Karpas-422 (cell line): ENCODE measurements at places on chromosomes 3 and 15.

DNA sequence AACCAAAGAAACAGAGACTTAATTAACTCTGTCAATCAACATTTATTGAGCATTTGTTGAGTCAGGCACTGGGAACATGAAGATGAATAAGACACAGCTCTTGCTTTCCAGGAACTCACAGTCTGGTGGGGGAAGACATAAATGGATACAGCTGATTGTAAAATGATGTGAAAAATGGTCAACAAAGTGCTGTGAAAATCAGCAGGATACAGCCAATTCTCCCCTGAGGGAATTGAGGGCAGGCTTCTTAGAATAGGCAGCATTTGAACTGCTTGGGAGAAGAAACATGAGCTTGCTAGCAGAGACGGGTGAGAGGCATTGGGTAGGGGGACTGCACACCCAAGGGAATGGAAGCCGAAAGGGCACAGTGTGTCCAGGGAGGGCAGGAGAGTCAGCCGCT, 41.1 kb downstream of the MFSD1 start:
- DNase-seq: no peak

DNA sequence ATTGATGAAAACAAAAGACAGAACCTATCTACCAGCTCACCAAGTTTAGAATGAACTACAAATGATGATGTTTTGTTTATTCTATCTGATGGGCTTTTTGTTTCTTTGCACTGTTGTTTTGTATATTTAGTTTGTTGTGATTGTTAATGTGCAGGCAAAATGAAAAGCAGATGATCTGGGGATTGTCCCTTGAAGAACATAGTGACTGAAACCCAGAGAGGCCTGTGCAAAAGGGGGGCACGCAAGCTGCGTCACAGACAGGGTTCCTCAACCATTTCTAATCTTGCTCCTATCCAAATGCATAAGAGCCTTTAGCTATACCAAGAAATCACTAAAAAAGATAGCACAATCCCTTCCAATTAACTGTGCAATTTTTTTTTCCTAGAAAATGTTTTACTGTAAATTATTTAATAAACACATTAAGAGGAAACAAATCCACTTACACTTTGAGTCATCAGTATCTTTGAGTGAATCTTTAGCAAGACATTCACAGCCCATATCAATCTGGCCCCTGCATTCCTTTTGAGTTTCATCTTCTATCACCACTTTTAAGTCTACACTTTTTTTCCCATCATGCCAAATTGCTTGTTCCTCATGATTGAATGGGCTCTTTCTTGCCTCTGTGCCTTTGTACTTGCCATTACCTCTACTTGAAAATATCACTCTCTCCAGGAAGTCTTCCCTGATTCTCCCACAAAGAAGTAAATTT, 220.3 kb downstream of the ATP8B4 start:
- no peak for DNase-seq

DNA sequence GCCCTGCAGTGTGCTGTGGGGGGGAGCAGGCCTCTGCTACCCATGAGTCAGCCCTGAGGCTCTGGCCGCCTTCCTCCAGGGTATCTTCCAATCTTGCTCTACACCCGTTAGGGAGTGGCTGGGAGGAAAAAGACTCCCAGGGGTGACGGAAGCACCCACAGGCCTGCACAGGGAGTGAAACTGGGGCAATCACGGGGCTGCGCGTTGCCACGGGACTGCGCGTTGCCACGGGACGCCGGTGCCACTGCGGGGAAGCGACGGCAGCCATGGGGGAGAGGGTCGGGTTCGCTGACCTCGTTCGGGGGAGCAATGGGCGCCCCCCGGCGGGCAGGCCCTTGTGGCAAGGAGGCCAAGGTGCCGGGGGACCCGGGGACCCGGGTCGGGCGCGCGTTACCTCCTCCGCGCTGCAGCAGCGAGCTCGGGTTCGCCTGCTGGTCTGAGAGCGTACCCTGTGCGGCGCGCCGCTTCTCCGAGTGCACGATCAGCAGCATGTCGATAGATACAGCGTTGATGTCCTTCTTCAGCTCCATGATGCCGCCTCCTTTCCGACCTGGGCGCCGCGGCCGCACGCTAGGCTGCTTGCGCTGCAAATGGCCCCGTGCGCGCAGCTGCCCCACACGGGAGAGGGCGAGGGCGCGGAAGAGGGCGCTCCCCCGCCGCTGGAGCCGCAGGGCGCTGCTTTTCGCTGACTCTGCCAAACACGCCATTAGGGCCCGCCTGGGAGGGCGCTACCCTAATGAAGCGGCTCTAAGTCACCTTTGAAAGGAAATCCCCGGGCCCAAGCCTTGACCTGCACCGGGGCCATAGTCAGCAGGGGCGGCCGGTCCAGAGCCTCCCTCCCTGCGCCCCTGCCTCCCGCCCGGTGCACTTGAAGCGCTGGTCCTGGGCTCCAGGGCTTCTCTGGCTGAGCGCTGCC, at the start of gene KY:
Gene KY, minus strand, starts transcription at position 592 of the 916 bp plus-strand sequence. Its CDS starts 62 bp downstream, at position 530.
- no peak for DNase-seq

- no peak for DNase-seq
Measured at GRCh38 chr15:65099336-65099735, 15.7 kb downstream of the UBAP1L start.

DNA sequence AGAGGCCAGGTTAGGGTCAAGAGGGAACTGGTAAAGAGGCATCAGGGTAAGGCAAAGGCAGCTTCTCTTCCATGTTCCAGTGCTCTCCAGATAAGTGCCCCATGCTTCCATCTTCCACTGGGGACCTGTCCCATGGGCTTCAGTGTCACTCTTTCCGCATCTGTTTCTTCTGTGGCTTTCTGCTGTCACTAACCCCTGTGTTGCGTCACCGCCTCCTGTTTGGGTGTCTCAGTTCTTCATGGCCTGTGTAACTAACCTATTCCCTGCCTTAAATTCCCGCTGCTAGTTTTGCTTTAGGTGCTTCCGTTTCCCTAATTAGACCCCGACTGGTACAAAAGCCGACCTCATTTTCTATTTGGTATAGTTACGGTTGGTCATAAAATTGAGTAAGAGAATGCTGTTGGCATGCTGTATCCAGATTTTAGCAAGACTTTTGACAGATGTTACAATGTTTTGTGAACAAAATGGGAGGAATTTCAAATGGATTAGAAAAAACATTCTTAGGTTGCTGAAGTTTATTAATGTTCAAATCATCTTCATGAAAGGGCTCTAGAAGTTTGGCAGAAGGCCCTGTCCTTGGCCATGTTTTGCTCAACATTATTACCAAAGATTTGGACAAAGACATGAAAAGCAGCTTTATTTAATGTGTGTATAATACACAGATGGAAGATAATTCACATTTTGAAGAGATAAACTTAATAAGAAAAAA, 245.3 kb downstream of the BBX start:
- no peak for DNase-seq

GRCh38 chr3:197430502-197430901, 125.3 kb downstream of the BDH1 start:
- DNase-seq: no peak

DNA sequence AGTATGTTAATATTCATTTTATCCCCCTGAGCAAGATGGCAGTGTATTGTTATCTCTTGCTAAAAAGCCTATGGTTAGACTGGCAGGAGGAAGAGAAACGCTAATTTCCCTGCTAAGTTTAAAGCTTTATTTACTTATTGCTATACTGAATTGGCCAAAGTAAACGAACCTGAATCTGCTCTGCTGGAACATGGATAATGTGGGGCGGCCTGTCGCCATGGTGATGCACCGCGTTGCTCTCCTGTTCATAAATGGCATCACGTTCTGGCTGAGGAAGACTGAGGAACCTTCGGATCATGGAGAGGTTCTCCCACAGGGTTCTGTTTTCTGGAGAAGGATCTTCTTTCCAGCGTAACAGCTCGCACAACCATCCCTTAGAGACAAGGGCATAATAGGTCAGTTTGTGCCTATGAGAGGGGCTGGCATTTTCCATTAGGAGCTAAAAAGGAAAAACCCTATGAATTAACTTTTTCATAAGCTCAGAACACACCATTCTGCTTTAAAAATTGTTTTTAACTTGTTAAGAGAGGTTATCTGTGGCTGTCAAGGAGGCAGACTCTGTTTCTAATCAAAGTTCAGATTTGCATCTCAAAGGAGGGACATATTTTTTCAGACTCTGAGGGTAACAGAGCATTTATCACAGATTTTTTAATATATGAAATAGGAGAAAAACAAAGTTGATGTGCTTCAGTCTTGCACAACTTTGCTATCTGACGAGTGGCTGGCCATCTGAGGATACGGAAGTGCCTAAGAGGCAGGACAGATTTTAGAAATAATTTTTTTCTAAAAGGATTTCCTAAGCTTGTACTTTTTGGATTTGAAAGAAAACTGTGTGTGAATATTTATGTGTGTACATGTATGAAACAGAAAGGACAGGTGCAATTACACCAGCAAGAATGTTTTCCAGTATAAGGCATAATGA, 73.1 kb downstream of the SATB1 start:
- DNase-seq: no peak

GRCh38 chr3:152957491-152957890, 122.6 kb downstream of the P2RY1 start:
- no peak for DNase-seq

GRCh38 chr3:141055136-141055535, 4.0 kb downstream of the SPSB4 start:
- DNase-seq: no peak

- DNase-seq: no peak
Measured at GRCh38 chr15:34203305-34203704, 6.6 kb downstream of the KATNBL1 start.
